Stomach (tissue), 19 donors: ENCODE measurements at places on chromosomes 16 and 17. TPM values are rescaled to one million over a fixed set of nuclear protein-coding genes. Genes with fewer than 3 reads are reported as not detected.

The HS3ST2 gene
- 0.58 TPM for total RNA-seq

The SLFN12L gene
- 4.0 TPM for total RNA-seq

The ASIC2 gene
- not detected for total RNA-seq

The NOS2 gene
- total RNA-seq = not detected

The ZMYND15 gene
- not detected for total RNA-seq

GRCh38 chr16:5027575-5028235 lies 6.0 kb downstream of the NAGPA start:
- peaks cover 33% of the 10 kb centered on the region for H3K4me1 ChIP-seq
- peaks cover 53% of the 10 kb centered on the region for H3K36me3 ChIP-seq
- no peak for DNase-seq

DNA sequence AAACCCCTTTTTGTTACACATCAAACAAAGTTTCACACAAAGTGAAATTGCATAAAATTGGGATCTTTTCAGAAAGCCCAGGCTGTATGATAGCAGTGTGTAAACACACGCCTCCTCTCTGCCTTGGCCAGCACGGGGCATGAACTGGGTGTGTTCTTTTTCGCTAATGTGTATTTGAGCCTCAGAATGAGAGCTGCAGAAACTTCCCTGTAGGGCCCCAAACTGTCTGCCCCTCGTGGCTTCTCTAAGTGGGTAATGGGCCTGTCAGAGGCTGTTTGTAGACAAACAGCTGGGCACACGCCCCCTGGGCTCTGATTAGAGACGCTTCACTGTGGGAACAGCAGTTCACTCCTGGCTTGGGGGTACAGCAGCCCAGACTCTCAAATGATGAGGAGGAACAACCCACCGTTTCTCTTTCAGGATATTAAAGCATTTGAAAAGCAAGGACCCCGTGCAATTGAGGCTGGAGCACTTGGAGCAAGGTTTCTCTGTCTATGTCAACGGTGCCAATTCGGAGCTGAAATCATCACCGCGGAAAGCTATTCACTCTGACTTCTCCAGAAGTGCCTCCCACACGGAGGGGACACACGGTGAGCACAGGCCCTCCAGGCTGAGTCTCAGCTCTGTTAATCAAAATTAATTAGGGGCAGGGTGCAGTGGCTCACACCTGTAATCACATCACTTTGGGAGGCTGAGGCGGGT lies 78.4 kb downstream of the KATNIP start:
- peaks cover 3% of the 10 kb centered on the region for H3K36me3 ChIP-seq

DNA sequence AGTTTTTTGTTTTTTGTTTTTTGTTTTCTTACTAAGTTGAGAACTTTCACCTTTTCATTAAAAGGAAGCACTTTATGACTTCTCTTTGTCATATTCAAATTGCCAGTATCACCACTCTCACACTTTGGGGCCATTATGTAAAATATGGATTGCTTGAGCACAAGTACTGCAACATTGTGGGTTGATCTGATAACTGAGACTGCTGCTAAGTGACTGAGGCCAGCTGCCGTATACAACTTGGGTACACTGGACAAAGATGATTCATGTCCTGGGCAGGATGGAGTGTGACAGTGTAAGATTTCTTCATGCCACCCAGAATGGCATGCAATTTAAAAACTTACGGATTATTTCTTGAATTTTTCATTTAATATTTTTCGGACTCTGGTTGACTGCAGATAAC lies 7.8 kb downstream of the TTC19 start:
- H3K27me3 ChIP-seq = no peaks in the 10 kb centered on the region
- H3K4me3 ChIP-seq = no peak overlapping the region
- DNase-seq = no peak
- H3K27ac ChIP-seq = no peak overlapping the region
- peaks cover 88% of the 10 kb centered on the region for H3K36me3 ChIP-seq

GRCh38 chr17:50864747-50865059 lies 1.5 kb downstream of the TOB1 start:
- no peak for DNase-seq
- peaks cover 22% of the 10 kb centered on the region for H3K36me3 ChIP-seq
- peaks cover 28% of the 10 kb centered on the region for H3K4me1 ChIP-seq
- H3K27me3 ChIP-seq = no peaks in the 10 kb centered on the region
- H3K4me3 ChIP-seq = peak overlapping the region; percentile 98

- H3K4me3 ChIP-seq = no peak overlapping the region
- no peaks in the 10 kb centered on the region for H3K4me1 ChIP-seq
- H3K36me3 ChIP-seq = no peaks in the 10 kb centered on the region
- no peak overlapping the region for H3K27ac ChIP-seq
- no peaks in the 10 kb centered on the region for H3K27me3 ChIP-seq
- DNase-seq = no peak
Observed at GRCh38 chr17:61354895-61355874, 44.5 kb upstream of the TBX2 start.

- peaks cover 7% of the 10 kb centered on the region for H3K4me1 ChIP-seq
- no peaks in the 10 kb centered on the region for H3K36me3 ChIP-seq
- no peak overlapping the region for H3K4me3 ChIP-seq
- DNase-seq = peak; percentile 24
- no peak overlapping the region for H3K27ac ChIP-seq
- H3K27me3 ChIP-seq = peaks cover 8% of the 10 kb centered on the region
Observed at GRCh38 chr17:57051886-57052361, 33.1 kb upstream of the AKAP1 start.

DNA sequence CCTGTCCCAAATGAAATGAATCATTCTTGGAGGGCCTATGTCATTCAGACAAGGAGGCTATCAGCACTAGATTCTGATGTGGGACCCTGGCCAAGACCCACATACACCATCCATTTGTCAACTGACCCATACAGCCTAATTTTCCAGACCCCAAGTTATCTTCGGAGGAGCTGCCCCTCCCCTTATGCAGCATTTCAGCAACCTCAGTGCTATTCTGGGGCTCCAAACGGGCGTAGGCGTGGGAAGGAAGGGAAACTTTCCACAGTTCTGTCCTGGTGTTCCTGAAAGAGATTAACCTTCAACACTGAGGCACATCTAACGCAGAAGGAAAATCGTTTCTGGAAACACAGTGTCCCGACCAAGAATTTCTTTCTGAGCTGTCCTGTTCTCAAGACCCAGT lies 86.7 kb downstream of the MYH11 start:
- DNase-seq = no peak
- no peak overlapping the region for H3K4me3 ChIP-seq
- peaks cover 16% of the 10 kb centered on the region for H3K36me3 ChIP-seq
- peak overlapping the region; percentile 75 for H3K27ac ChIP-seq
- H3K4me1 ChIP-seq = peaks cover 4% of the 10 kb centered on the region

GRCh38 chr17:81551458-81552243 lies 502 bp downstream of the FAAP100 start:
- peaks cover 35% of the 10 kb centered on the region for H3K4me1 ChIP-seq
- peak overlapping the region; percentile 91 for H3K27ac ChIP-seq
- H3K36me3 ChIP-seq = peaks cover 51% of the 10 kb centered on the region
- peak overlapping the region; percentile 96 for H3K4me3 ChIP-seq
- no peak for DNase-seq
- no peaks in the 10 kb centered on the region for H3K27me3 ChIP-seq

- no peaks in the 10 kb centered on the region for H3K27me3 ChIP-seq
- H3K4me3 ChIP-seq = peak overlapping the region; percentile 63
- no peaks in the 10 kb centered on the region for H3K36me3 ChIP-seq
- H3K4me1 ChIP-seq = peaks cover 45% of the 10 kb centered on the region
Observed at GRCh38 chr17:62652251-62653001, 25.0 kb downstream of the MRC2 start.

- no peaks in the 10 kb centered on the region for H3K36me3 ChIP-seq
- DNase-seq = peak; percentile 36
- no peak overlapping the region for H3K4me3 ChIP-seq
Observed at GRCh38 chr17:31068291-31068690, 26.5 kb upstream of the NF1 start.
